ENCODE measurements at places on chromosomes 1 and 21. TPM values are rescaled to one million over a fixed set of nuclear protein-coding genes. Genes with fewer than 3 reads are reported as not detected.

DNA sequence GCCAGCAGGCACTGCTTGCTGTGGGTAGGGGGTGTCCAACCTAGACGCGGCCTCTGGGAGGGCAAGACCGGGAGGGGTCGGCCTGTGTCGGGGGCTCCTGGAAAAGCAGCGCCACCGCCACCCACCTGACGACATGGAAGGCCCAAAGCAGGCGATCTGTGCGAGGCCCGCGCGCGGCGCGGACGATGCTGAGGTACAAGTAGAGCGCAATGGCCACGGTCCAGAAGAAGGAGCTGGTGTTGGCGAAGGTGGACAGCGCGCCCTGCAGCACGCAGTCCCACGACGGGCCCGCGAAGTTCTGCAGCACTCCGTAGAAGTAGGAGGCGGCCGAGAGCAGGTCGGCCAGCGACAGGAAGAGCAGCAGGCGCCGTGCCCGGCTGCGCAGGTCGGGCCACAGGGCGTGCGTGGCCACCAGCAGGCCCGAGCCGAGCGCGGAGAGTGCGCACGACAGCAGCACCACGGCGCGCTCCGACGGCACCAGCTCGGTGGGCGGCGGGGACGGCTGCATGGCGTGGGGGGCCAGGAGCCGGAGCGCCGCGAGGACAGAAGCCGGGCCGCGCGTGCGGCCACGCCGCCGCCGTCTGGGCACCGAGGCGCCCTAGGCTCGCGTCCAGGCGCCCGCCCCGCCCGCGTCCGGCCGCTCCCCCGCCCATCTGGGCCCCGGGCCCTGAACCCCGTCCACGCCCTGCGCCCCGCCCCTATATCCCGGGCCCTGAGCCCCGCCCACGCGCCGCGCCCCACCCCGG lies at the start of gene GPR157:
Gene GPR157 (minus strand): TSS at position 583 of the 746 bp plus-strand sequence. CDS start 75 bp downstream, at position 508.
- peak; percentile 70 for DNase-seq

- DNase-seq = no peak
Observed at GRCh38 chr1:78292361-78292760, 198.4 kb upstream of the PTGFR start.

GRCh38 chr1:10074852-10075730 lies 42.3 kb downstream of the UBE4B start:
- DNase-seq = no peak

DNA sequence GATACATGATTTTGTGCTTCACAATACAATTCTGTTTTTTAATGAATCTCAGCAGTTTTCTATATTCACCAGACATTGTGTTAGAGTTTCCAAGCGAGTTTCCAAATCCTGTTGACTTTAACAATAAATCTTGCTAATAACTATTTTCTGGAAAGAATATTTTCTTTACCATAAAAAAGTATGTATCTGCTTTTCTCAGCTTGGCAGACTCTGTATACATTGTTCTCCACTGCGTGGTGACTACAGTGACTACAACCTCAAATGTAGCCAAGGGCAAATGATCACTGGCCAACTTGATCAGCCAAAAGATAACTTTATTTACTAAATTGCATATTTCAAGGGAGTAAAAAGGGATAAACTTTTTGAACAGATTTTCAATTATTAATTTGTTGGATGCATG lies 325.9 kb upstream of the ADAMTS5 start:
- DNase-seq = no peak

DNA sequence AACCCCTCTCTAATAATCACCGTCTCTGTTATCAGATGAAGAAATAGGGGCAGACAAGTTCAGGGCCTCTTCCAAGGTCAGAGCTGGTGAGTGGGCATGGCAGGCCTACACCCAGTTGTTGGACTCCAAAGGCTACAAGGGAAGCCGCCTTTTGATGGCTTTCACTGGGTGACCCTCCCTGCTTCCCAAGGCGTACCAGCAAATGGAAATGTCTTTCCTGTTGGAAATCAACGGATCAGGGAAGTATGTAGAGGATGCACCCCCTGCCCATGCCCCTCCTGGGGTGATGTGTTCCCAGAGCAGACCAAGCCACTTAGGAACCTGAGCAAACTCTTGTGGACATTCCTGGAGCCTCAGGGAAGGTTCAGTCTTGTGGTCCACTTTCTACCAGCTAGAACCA lies 47.4 kb downstream of the LGR6 start:
- DNase-seq = no peak

The F5 gene
- total RNA-seq = 0.37 TPM

The PRRX1 gene
- 0.37 TPM for total RNA-seq

The AK5 gene
- 0.22 TPM for total RNA-seq

The S100A7A gene
- not detected for total RNA-seq

The DLGAP3 gene
- 0.27 TPM for total RNA-seq

Data from HCT116 (cell line).